Activated T-helper 1 cell treated with anti-CD3 and anti-CD28 coated beads, Interleukin-2, amount 50 U/mL, for 16 hours (primary cell): ENCODE measurements at places on chromosomes 5 and 9.

DNA sequence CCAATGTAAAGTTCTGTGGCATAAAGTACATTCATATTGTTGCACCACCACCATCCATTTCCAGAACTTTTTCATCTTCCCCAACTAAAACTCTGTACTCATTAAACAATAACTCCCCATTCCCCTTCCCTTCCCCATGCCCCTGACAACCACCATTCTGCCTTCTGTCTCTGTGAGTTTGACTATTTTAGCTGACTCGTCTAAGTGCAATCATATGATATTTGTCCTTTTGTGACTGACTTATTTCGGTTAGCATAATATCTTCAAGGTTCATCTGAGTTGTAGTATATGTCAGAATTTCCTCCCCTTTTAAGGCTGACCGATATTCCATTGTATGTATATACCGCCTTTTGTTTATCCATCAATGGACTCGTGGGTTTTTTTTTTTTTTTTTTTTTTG is 29.0 kb upstream of the SMU1 start:
- no peak for DNase-seq

DNA sequence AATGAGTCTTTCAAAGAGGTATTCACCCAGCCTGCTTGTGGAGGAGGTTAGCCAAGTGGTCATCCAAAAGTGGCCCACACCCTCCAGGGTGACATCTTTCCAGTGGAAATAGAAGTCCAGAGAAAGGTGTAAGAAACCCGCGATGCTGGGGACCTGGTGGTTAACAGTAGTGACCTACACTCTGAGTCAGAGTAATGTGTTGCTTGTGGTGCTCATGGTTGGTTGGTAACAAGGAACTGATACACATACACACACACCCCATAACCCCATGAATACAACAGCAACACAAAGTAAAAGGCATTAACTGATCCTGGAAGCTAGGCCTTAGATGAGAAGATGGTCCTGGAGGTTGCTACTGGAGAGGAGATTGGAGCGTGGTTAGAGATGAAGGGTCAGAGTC is 26.9 kb downstream of the MRPS30 start:
- DNase-seq, result no peak

DNA sequence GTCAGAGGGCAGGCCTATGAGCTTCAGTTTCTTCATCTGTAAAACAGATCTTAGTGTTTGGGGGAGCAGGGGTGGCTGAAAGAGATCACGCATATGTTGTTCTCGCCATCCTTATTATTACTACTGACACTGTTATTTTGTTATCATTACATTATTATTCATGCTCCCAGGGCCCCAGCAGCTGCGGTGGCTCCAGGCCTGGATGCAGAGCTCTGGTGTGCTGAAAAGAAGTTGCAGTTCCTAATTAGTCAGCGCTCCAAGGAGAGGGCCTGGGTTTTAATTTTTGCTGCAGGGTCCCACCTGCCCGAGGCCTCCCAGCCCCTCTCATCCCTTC is 19.5 kb downstream of the CXXC5 start:
- DNase-seq, result no peak

GRCh38 chr5:180133971-180134508 is 62.5 kb upstream of the RNF130 start:
- DNase-seq, result no peak
